Activated CD8-positive, alpha-beta memory T cell treated with anti-CD3 and anti-CD28 coated beads for 1 hour (primary cell): ENCODE measurements at places on chromosomes 2 and 18.

DNA sequence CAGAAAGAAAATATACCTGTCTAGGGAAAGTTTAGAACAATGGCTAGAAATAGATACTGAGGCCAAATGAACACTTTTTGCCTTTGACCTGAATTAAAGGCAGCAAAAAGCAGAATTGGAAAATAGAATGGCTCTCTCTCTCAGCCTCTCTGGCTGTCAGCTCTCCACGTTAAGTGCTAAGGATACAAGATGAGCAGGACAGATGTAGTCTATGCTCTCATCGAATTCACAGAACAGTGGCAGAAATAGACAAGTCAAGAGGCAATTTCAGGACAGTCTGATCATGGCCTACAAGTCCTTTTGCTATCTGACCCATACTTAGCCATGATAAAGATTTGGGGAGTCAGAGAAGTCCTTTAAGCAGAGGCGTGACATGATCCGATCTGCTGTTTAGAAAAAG, 120.2 kb upstream of the CREB1 start:
- no peak for DNase-seq

GRCh38 chr2:99217929-99218501, 37.0 kb downstream of the MRPL30 start:
- no peak for DNase-seq

DNA sequence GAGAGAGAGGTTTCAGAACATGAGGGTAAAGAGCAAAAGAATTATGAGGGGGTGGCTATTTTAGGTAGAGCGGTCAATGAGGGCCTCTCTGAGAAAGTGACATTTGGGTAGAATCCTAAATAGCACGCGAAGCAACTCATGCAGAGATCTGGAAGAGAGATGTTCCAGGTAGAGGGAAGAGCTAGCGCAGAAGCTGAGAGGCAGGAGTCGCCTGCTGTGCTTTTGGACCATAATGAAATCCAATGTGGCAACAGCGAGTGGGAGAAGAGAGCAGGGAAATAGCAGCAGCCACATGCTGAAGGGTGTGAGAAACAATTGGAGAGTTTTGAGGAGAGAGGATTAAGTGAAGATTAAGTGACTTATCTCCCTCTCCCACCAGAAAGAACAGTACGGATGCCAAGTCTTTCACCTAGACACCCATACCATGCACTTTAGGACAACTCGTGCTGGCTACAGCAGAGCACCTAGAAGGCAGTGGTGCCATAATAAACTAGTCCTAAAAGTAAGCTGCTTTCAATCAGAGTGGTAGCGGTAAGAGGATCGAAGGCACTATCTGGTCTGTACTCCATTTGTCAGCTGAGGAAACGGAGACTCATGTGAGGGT, 129.7 kb downstream of the LRP2 start:
- no peak for DNase-seq

DNA sequence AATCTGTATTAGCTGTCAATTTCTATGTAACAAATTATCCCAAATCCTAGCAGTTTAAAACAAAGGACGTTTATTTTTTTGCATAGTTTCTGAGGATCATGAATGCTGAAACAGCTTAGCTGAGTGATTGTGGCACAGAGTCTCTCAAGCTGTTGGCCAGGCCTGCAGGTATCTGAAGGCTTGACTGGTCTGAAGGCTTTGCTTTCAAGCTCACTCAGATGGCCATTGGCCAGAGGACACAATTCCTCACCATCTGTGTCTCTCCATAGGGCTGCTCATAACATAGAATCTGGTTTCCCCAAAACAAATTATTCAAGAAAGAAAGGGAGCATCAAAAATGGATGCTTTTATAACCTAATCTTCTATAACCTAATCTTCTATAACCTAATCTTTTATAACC, 33.7 kb downstream of the UNC80 start:
- no peak for DNase-seq

- DNase-seq, result no peak
These were observed 129.1 kb downstream of the ARHGAP15 start for GRCh38 chr2:143258126-143258892.

GRCh38 chr2:69615078-69615625, 28.4 kb downstream of the AAK1 start:
- no peak for DNase-seq

- DNase-seq, result no peak
These were observed 136.8 kb downstream of the LRP1B start for GRCh38 chr2:141994066-141994465.

GRCh38 chr2:212547716-212548454, 9.3 kb upstream of the ERBB4 start:
- DNase-seq, result no peak

DNA sequence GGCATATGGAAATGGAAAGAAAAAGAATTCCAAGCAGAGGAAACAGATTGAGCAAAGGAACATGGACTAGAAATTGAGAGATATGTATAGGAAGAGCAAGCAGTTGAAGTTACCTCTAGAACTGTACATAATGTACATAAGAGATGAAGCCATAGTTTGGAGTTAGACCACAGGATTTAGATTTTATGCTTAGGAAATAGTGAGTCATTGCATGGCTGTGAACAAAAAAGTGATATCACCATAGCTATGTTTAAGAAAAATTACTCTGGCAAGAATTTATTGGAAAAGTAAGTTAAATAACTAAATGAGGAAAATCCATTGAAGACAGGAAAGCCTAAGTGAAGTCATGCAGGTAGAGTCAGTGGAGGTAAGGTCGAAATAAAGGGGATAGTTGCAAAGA, 99.4 kb upstream of the GALNT5 start:
- no peak for DNase-seq

DNA sequence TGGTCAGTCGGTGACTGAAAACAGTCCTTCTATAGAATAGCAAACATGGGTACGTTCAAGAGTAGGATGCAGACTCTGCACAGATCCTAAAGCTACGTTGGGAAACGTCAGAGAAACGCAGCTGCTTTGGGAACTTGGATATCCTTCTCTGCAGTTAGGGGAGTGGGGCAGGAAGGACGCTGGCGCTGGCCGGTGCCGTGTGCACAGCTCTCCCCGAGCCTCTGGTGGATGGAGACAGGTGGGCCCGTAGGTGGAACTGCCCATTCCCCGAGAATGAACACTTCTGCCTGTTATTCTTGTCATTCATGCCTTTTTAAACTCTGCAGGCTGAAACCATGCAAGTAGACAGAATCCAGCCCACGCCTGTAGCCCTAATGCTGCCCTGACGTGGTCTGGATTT, 91.7 kb upstream of the MBOAT2 start:
- DNase-seq, result no peak
